D341Med (cell line): ENCODE measurements at places on chromosomes 1 and 21.

DNA sequence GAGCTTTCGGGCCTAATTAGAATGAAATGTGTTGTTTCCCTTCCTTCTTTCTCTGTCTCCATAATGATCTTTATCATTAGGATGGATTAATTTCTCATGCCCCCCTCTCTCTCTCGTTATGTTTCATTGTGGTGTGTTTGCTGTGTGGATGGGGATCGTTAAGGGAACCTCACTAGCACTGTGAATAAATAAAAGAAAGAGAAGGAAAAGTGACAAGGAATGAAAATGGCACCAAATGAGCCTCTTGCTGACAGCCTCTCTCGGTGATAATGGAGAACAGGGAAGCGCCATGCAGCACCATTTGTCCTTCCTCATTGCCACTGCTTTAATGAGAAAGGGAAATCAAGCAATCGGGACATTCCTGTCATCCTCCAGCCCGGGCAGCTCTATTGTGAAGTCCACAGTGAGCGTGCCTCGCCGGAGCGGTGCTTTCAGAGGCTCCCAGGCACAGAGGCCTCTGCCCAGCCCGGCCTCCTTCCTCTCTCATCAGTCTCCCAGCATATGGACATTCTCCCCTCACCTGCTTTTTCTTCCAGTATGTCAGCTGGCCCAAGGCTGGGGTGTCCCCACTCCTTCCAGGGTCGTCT is 265.7 kb upstream of the TMEM51 start:
- DNase-seq: no peak

- DNase-seq: no peak
Measured at GRCh38 chr1:212514782-212515181, 82.1 kb downstream of the NENF start.

DNA sequence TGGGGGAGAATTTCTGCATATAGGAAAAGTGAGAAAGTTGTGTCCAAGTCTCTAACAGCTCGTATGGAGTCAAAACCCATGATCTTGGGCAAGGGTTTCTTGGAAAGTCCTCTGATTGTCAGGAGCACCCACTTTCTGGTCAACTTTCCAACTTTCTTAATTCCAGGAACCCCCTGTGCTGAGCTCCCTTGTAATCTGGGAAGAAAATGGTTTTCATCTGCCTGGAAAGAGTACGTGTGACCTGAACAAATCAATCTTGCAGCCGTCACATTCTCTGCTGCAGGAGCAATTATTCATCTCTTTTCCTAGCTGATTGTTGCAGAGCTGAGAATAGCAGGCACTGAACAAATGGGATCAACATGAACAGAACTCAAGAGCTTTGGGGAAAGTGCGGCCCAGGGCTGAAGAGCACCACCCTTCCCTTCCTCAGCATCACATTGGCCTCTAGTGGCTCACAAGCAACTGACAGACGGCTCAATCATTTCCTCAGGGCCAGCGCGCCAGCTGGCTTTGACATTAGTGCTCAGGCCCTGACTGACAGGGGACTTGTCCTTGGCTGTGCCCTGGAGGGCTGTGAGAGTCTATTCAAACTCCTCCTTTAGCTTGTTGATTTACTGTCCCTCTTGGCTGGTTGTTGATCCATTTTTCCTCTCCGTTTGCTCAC is 295.2 kb downstream of the HLX start:
- DNase-seq: peak; percentile 47

DNA sequence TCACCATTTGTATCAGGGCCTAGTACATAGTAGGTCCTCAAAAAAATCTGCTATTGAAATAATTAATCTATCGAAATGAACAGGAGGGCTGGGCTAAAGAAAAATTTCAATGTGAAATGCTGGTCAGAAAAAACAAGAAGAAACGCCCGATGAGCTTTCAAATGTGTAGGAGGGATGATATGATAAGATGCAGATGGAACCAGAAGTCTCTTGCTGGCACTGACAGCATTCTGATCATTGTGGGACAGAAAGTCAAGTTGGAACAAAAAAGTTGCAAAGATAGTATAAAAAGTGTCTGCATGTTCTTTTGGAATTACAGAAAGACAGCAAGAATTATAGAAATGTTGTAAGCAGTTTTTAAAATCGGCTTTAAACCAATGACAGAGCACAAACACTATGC is 11.1 kb downstream of the G0S2 start:
- DNase-seq: no peak

- no peak for DNase-seq
Measured at GRCh38 chr1:46400421-46400820, 6.3 kb downstream of the FAAH start.

DNA sequence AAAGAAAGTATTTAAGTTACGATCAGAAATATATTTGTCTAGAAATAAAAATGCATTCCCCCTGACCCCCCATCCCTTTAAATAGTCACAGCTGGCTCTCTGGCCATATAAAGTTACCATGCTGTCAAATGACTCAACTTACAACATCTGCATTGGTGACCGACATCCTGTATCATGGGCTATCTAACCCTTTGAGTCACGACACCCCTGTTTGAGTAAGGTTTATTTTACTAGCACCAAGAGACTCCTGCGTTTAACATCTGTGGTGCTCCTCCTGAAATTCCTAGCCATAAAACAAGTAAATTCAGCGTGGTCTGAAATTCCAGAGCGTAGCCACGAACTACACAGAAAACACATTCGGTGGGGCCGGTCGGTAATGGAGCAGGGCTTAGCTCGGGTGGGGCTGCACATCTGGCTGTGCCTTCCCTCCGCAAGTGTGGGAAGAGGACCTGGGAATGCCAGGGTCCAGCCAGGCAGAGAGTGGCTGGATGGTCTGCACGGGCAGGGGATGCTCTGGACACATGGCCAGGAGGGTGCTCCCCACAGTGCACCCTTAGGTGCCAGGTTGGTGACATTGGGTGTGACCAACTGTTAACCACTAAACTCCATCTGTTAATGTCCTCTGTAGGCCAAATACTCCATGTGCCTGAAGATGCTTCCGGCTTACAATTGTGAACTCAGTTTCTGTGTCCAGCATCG is 53.0 kb upstream of the CLDN14 start:
- DNase-seq: no peak

DNA sequence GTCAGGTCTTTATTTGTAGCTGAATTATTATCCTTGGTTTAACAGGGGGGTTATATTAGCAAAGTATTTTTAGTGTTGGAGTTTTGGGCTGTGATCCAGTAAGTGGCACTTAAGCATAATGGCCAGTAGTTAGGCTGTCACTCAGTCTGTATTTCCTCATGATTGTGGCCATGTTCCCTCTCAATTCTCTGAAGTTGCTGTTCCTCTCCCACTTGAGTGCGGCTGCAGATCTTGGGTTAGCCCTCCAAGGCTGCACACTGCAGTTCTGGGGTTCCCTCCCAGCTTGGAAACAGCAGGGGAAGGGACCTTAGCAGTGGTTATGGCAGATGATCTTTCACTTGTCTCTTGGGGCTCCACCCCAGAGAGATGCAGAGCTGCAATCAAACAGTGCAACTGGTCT is 23.2 kb upstream of the DENND1B start:
- no peak for DNase-seq

- no peak for DNase-seq
Measured at GRCh38 chr1:46465981-46466476, 23.6 kb upstream of the DMBX1 start.

GRCh38 chr1:24992761-24993211 is 62.7 kb upstream of the RUNX3 start:
- DNase-seq: no peak

DNA sequence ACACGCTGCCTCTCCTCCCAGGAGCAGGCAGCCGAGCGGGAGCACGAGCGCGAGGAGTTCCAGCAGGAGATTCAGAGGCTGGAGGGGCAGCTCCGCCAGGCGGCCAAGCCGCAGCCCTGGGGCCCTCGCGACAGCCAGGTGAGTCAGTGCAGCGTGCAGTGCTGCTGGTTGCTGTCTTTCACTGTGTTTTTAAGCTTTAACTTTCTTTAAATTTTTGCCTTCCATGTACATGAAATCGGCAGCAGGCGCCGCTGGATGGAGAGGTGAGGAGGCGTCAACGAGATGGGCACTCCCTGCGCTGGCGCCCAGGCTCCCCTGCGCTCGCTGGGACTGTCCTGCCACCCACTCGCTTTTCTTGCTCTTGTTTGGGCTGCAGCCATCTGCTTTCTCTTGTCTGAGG is 60.7 kb upstream of the DIP2A start:
- no peak for DNase-seq

DNA sequence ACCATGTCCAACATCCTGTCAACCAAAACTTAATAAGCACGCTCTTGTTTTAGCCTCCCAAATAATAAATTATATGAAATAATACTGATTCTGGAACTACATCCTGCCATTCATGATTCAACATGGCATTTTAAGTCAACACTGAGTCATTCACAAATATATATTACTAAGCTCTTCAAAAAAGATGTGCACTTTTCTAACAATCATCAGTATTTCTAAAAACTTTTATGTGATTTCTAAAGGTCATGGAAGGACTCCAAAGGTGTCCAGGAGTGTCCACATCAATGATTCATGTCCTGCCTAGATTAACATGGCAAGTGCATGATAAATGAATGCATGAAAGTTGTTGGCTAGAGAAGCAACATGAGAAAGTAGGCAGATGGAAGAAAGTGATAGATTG is 51.6 kb downstream of the NEGR1 start:
- no peak for DNase-seq

- no peak for DNase-seq
Measured at GRCh38 chr1:62781841-62782543, 1.9 kb upstream of the ATG4C start.

DNA sequence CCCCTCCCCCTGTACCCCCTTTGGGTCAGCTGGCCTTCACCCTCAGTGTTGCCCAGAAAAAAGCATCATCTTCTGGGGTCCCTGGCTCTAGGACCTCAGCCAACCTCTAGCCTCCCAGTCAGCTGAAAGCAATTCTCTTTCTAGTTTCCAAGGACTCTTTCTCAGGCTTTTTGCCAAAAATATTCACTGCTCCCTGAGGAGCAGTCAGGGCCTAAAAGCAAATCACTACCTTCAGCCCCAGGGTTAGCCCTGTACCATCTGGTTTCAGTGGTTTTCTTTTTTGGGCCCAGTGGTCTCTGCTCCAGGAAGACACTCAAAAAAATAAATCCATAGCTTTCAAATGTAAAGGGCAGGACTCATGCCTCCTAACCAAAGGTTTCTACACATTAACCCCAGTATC is 3.1 kb upstream of the LMOD1 start:
- DNase-seq: no peak

- no peak for DNase-seq
Measured at GRCh38 chr1:211381481-211382181, 55.0 kb downstream of the TRAF5 start.

- no peak for DNase-seq
Measured at GRCh38 chr1:231374394-231374793, 36.3 kb downstream of the SPRTN start.

- DNase-seq: no peak
Measured at GRCh38 chr1:6686294-6686693, 15.3 kb downstream of the DNAJC11 start.

DNA sequence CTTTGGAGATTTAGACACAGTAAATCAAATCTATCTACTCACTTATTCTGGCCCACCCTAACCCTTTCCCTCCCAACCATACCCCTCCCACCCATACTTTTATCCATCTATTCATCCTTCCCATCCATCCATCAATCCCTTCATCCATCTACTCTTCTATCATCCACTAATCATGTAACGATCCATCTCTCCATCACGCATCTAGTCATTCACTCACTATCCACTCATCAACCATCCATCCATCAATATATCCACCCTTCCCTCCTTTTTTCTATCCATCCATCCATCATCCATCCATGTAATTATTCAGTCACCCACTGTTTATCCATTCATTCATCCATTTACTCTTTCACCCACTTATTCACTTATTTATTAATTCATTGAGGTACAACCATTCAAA is 74.0 kb downstream of the FOXD2 start:
- no peak for DNase-seq

DNA sequence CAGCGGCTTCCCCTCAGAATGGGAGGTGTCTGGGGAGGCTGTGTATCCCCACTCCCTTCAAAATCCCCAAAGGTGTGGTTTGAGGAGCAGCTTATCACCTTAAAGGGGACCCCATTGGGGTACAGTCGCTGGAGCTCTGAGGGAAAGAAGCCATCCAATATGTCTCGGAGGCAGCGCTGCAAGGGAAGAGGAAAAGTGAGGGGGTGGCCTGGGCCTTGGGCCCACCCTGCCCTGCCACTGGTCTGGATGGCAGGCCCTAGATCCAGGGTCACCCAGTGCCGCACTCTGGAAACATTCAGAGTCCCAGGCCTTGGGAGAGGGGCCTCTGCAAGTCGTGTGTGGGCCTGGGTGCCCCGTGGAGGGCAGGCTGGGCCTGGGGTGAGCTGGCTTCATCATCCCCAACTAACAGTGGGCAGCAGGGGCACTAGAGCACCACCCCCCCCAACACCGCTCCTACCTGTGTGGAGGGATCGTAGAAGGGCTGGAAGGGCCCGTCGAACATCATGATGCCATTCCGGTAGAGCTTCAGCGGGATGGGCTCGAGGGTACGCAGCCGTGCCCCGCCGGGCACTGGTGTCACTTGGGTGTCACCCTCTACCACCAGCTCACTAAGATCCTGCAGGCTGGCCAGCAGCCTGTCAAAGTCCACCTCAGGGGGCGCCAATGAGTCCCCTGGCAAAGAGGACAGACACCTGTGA is 5.6 kb downstream of the SH3BGRL3 start:
- DNase-seq: peak; percentile 63

GRCh38 chr1:207430602-207431001 is 23.5 kb upstream of the CR2 start:
- no peak for DNase-seq

- DNase-seq: no peak
Measured at GRCh38 chr1:28122183-28122582, 33.8 kb upstream of the EYA3 start.

GRCh38 chr1:219446288-219446687 is 166.6 kb downstream of the ZC3H11B start:
- no peak for DNase-seq
